CD8-positive, alpha-beta T cell (primary cell): ENCODE measurements at places on chromosomes 2 and 18.

DNA sequence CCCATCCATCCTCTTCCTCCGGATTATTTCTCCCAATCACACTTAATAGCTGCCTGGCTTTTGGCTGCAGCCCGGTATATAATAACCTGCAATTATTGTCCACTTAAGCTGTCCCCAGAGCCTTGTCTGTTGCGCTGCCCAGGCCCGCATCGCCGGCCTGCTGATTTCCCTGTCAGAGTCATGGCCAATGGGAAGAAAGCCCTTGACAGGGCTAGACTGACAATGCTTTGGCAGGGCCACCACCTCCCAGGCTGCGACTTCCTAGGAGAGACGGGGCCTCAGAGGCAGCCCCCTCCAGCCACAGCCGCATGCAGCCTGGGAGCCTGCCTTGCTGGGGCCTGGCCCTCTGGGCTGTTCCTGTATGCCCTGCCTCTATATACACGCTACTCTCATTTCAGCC is 10.0 kb upstream of the CELF4 start:
- no peak for DNase-seq

GRCh38 chr2:32864334-32865111 is 82.2 kb upstream of the LTBP1 start:
- no peak for DNase-seq

- DNase-seq: no peak
Measured at GRCh38 chr18:58175122-58175785, 131.2 kb downstream of the NEDD4L start.

GRCh38 chr2:13654416-13654815 is 937.7 kb downstream of the TRIB2 start:
- no peak for DNase-seq

GRCh38 chr2:190137561-190137960 is 75.0 kb upstream of the MSTN start:
- no peak for DNase-seq

GRCh38 chr2:144370937-144371584 is 148.9 kb downstream of the ZEB2 start:
- DNase-seq: no peak
